Ureter (tissue), 1 donor: ENCODE measurements at places on chromosomes 3 and 15. TPM values are rescaled to one million over a fixed set of nuclear protein-coding genes. Genes with fewer than 3 reads are reported as not detected.

Gene MME
- 5.7 TPM for total RNA-seq

Gene DET1
- 14.1 TPM for total RNA-seq

GRCh38 chr15:35182841-35183479 is 97.9 kb upstream of the NANOGP8 start:
- DNase-seq, result no peak

DNA sequence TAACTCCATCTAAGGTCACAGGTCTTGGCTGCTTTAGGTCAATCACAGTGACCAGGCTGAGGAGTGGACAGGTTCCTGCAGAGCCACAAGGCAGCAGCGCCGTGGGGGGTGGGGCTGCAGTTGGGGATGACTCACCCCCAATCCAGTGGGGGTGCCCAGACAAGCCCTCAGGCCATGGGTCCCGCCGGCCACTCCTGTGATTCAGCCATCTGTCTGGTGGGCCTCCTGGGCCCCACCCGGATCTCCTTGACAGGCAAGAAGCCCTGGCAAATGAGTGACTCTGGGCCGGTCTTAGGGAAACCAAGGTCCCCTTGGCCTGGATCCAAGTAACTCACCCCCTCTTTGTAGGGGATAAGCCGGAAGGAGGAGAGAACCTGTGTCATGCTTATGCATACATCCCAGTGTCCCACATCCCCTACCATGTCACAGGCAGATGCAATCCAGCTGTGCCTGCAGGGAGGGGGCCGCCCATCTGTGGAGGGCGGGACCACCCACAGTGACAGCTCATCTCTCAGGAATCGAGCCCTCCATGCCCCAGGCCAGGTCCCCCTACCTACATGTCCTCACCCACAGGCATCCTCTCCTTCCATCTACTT is 495 bp upstream of the COL7A1 start:
- peak; percentile 83 for DNase-seq

DNA sequence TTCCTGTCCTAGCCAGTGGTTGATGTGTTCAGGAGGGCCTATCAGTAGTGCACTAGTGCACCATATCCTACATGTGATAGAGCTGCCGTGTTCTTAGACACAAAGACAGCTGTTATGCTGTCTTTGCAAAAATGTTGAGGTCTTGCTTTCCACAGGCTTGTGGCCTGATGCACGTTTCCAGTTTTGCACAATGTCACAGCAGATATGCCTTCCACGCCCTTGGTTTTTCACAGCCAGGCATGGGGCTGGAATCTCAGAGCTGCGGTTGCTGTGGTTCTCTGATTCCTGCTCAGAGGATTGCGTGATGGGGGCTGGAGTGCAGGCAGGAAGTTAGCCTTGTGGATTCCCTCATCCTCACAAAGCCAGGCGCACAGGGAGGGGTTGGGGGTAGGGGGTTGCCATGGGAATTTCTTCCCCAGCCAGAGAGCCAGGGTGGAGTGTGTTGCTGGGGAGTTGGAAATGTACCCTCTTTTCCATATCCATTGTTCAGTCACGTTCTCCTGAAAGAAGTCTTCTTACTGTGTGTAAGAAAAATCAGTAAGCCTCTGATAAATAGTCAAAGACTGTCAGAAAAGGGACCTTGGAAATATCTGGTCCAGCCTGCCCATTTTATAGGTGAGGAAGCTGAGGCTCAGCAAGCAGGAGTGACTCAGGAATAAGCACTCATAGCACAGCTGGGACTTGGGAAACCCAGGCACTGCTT is 79.4 kb downstream of the SMAD3 start:
- no peak for DNase-seq

DNA sequence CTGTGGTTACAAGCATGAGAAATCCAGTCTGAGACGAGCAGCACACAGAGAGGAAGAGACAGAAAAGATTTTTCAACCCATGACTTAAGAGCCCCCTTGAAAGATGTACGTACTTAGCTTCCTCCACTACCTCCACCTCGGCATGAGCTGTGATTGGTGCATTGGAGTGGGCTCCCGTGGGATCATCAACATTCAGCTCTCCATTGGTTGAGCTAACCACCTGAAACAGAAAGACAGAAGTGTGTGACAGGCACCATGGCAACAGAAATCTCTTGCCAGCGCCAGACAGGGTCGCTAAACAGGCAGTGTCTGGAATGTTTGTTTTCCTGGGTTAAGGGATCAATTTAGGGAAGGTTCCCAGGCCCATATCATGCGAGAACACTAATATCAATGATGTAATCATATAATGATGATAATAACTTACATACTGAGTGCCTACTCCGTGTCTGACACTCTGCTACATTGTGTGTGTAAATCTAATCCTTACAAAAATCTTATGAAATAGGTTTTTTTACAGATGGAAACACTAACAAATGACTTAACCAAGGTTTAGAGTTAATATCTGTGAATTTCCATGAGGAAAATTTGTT is 17.5 kb upstream of the PPIB start:
- peak; percentile 17 for DNase-seq

GRCh38 chr15:84988909-84989644 is 7.4 kb downstream of the PDE8A start:
- no peak for DNase-seq

DNA sequence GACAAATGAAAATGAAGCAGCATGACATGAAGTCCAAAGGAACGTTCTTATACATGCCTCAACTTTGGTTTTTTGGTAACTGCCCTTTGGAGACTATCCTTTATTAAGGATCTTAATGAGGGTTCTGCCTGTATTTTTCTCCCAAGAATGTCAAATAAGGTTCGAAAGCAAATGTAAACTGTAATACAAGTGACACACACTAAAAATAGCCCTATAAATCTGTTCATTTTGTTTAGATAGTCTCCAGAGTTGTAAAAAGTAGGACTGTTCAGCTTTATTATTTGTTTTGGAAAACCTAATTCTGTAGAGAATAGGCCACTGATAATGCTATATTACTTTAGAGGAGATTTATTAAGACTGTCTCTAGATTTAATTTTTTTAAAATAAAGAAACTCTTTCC is 80.5 kb upstream of the CDIN1 start:
- no peak for DNase-seq

GRCh38 chr15:43361313-43361903 is 9.4 kb downstream of the ZSCAN29 start:
- DNase-seq, result no peak

GRCh38 chr3:69695933-69696332 is 43.3 kb upstream of the MITF start:
- DNase-seq, result no peak

Gene CLDN18
- total RNA-seq, result not detected

Gene AMIGO3
- total RNA-seq, result not detected

Gene MAP1A
- 16.4 TPM for total RNA-seq

- no peak for DNase-seq
Measured at GRCh38 chr15:87707071-87707470, 549.5 kb downstream of the NTRK3 start.

Gene RAB6B
- total RNA-seq, result 8.2 TPM

Gene GOLGA8J
- not detected for total RNA-seq

GRCh38 chr3:66572938-66573710 is 72.3 kb upstream of the LRIG1 start:
- DNase-seq, result no peak

Gene TMCO5A
- total RNA-seq, result not detected

- no peak for DNase-seq
Measured at GRCh38 chr15:62469874-62470688, 305.0 kb upstream of the C2CD4B start.

Gene ZKSCAN7
- 10.8 TPM for total RNA-seq

Gene CACNA2D3
- total RNA-seq, result 8.3 TPM

DNA sequence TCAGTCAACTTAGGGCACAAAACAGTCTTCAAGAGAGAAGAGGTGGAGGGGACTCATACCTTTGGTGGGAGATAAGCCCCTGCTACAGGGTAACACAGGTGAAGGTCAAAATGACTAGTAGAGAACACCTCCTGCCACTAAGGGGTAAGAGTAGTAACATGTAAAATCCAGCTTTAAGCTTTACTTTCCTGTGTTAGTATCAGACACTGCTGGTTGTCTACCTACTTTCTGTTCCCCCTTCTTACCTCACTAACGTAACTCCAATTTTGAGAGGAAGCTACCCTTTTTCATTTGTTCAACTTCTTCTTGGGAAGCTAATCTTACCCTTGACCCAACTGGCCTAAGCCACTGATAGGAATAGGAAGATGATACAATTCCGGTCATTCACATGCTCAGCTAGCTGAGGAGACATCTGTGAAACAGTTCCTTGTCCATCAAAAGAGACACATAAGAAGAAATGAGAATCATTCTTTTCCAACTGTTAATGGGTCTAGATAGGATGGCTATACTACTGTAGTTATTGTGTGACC is 826.8 kb upstream of the CFAP20DC start:
- DNase-seq, result no peak

DNA sequence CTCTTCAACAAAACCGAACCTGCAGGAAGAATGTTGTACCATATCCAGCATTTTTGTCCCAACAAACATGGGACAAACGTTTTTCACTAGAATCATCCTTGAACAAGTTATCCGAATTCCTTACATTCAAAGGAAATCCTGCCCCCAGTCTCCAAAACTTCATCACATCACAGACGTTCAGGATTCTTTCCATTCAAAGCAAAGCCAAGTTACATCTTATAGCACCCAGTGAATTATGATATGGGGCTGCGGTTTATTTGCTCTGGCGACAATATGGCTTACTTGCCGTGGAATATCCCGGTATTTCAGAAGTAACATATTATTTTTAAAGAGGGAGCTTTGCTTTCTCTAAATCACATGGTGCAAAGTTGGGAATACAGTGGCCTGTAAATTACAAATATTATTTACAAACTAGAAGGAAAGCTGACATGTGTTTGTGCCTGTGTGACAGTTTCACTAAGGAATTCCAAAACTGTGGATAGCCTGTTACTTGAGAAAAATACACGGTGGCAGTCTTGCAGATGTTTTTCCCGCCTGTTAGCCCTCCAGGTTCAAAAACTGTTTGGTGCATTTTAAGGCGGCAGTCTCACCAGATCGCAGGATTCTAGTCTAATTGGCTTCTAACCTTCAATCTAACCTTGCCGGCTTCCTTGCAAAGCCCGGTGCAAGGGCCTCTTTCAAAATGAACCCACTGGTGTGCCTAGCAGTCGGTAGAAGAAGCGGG is 736 bp upstream of the MBNL1 start:
- no peak for DNase-seq

Gene SAMMSON
- not detected for total RNA-seq

DNA sequence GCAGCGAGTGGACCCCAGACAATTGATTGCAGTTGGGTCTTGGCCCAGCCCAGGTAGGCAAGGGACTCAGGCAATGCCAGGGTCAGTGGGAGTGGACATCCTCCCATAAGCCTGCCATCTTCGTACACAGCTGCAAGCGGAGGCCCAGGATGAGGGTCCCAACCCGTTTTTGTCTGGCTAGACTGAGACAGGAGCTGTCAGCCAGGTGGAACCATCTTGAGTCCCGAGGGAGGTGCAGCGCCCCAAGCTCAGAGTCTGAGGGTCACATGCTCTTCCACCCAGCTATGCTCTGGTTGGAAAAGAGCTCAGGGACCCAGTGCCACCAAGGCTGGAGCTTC is 22.6 kb upstream of the IP6K2 start:
- DNase-seq, result no peak

DNA sequence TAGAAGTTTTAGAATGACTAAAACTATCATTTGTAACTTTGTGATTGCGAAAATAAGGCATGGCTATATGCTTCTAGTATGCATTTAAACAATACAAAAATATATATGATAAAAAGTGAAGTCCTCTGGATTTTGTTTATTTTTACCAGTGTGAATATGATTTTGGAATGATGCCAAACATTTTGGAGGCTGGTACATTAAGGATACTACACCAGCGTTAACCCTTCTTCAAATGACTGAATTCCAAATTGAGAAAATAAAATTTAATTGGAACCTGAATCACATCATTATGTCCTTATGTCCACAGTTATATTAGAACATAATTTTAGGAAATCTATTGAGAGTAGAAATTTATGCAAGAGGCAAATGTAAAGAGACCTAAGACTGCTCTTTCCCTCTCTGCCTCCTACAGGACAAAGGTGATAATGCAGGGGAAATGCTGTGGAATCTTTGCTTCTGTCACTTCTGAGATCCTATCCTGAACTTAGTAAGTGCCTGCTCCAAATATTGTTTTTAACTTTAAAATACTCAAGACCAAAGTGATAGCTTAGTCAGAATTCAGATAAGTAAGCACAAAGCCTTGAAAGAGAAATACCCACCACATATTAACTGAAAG is 121.1 kb upstream of the NANOGP8 start:
- no peak for DNase-seq

GRCh38 chr15:95454403-95455262 is 875.9 kb upstream of the NR2F2 start:
- DNase-seq, result no peak

Gene AP3S2
- 52.8 TPM for total RNA-seq

GRCh38 chr3:188944108-188944507 is 227.7 kb upstream of the TPRG1 start:
- DNase-seq, result no peak

DNA sequence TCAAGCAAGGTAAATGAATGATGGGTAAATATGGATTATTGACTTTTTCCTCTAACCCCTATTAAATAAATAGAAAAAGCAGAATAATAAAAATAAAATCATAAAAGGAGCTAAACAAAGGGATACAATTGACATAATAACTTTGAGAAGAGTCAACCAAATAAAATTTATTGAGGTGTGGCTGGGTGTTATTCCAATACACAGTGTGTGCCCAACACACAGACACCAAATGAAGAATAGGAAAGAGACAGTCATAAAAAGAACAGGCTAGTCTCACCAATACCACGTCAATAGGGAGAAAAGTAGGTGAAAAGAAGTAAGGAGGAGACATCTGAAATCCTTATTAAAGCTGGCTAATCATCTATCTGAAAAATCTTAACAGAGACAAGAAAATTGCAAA is 127.1 kb downstream of the ZBBX start:
- no peak for DNase-seq

DNA sequence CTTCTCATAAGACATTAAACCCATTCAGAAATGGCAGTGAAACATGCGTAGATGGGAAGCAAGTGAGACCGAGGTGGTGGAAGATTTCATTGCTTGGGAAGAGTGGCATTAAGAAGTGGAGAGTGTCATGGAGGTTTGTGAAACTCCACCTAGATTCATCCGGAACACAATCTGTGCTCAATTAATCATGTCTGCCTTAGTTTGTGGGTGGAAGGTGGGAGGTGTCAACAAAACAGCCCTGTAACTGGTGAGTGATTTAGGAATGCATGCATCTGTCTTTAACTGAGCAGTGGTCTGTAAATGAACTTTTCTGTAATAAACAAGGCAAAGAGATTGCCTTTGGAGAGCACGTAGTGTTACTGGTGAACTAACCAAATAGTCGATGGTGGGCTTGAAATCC is 113.7 kb downstream of the WNT5A start:
- DNase-seq, result no peak

Gene C2CD4B
- 2.8 TPM for total RNA-seq

Gene ZNF717
- 29.5 TPM for total RNA-seq

Gene SPINK8
- 12.0 TPM for total RNA-seq

GRCh38 chr15:71485094-71485693 is 325.2 kb upstream of the NR2E3 start:
- DNase-seq, result no peak

Gene ZNF609
- 55.1 TPM for total RNA-seq
